ENCODE measurements at places on chromosomes 7 and 10. TPM values are rescaled to one million over a fixed set of nuclear protein-coding genes. Genes with fewer than 3 reads are reported as not detected.

DNA sequence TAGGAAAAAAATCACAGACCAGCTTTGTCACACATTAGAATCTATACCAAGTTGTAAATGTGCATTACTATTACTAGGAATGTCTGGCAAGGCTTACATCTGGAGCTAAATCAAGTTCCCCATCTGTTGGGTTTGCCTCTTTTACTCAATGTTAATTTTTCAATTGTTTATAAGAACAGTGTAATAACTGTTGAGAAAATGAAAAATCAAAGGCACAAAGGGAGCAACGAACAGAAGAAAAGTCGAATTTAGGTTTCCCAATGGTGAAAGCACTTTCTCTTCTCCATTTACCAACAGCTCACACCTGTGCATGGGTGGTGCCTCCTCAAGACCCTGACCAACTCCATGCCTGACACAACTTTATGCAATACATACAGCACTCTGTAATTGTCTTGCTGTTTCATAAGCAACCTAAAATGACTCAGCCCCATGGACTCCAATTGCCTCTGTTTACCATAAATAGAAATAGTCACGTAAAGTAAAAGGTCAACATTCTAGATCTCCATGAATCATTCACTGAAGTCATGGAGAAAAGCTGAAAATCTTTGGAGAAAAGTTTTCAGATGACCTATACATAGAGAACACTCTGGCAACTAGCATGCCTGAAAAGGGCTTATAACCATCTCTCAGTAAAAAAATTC lies 95.5 kb upstream of the KCNIP2 start:
- H3K36me3 ChIP-seq = no peaks in the 10 kb centered on the region
- no peak overlapping the region for H3K4me3 ChIP-seq
- no peak for DNase-seq
- H3K27ac ChIP-seq = no peak overlapping the region
- H3K27me3 ChIP-seq = no peaks in the 10 kb centered on the region

- H3K27ac ChIP-seq = no peak overlapping the region
- no peaks in the 10 kb centered on the region for H3K4me1 ChIP-seq
- no peak overlapping the region for H3K4me3 ChIP-seq
- no peaks in the 10 kb centered on the region for H3K27me3 ChIP-seq
Measured at GRCh38 chr10:111445667-111446066, 368.8 kb downstream of the ADRA2A start.

GRCh38 chr10:122321960-122322359 lies 50.9 kb downstream of the BTBD16 start:
- H3K4me1 ChIP-seq = no peaks in the 10 kb centered on the region
- no peak overlapping the region for H3K4me3 ChIP-seq
- no peak overlapping the region for H3K27ac ChIP-seq
- H3K36me3 ChIP-seq = no peaks in the 10 kb centered on the region
- no peaks in the 10 kb centered on the region for H3K27me3 ChIP-seq

DNA sequence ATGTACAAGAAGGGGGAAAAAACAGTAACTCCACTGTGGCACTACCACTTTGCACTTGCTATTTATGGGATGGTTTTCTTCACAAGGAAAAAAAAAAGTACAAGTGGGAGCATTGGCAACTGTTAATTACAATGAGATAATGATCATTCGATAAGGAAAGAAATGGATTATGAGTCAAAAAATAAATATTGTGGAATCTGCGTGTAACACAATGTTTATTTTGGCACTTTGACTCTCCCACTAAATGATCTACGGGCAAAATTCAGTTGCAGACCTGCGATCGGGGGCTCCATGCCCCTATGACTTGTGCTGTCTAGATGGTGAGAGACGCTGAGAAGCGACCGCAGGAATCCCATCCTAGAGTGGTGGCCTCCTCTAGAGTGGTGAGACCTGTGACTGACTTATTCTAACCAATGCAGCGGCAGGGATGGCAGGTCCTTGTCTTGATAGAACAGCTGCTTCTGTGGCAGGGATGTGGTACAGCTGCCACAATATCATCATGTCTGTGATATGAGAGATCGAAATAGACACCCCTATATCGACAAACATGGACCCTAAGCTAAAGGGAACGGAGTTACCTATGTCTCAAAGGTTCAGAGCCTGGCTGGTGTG lies 345.0 kb upstream of the KLF6 start:
- no peaks in the 10 kb centered on the region for H3K36me3 ChIP-seq
- H3K27me3 ChIP-seq = no peaks in the 10 kb centered on the region
- no peak overlapping the region for H3K4me3 ChIP-seq
- H3K27ac ChIP-seq = no peak overlapping the region
- no peak for DNase-seq

The UCN3 gene
- not detected for total RNA-seq

GRCh38 chr10:83302623-83303022 lies 836.7 kb upstream of the GHITM start:
- no peak overlapping the region for H3K27ac ChIP-seq
- H3K4me3 ChIP-seq = no peak overlapping the region
- no peaks in the 10 kb centered on the region for H3K36me3 ChIP-seq
- H3K4me1 ChIP-seq = no peaks in the 10 kb centered on the region
- no peak for DNase-seq

DNA sequence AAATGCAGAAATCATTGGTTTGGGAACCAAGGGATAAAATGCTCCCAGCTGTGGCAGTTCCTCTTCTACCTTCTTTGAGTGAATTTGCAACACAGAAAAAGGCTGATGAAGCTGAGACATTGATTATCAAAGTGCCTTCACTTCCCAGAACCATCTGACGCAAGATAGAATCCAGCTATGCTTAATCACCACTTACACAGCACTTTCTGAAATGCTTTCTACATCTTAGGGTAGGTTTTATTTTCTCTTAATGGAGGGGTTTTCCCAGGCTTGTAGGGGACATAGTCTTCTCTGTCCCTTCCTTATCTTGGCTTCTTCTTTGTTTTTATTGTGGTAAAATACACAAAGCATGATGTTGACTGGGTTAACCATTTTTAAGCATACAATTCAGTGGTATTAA lies 332.6 kb upstream of the ZNF32 start:
- no peak for DNase-seq
- H3K27ac ChIP-seq = no peak overlapping the region
- H3K4me1 ChIP-seq = no peaks in the 10 kb centered on the region

DNA sequence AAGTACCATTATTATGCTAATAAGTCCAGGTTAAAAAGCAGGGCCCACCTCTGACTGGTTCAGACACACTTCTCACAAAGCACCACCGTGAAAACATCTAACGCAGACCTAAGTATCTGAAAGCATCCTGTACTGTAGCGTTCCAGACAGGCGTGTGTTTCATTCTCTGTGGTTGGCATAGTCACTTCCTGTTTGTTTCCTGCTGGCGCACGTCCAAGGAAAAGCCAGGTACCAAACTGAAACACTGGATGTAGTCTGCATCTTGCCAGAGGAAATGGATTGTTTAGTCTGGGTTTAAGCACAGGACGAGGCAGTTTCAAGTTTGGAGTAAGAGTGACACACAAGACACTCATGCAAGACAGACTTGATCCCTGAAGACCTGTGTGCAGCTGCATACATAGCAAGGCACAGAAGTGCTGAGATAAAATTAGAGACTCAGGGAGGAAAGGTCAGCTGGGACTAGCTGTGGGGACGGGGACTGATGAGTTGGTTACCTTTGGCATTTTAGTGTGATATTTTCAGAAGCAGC lies 23.3 kb downstream of the BPGM start:
- peaks cover 38% of the 10 kb centered on the region for H3K4me1 ChIP-seq
- peak overlapping the region; percentile 25 for H3K4me3 ChIP-seq
- no peaks in the 10 kb centered on the region for H3K27me3 ChIP-seq
- DNase-seq = peak; percentile 93

The PIK3CG gene
- 39.2 TPM for total RNA-seq

The DRGX gene
- total RNA-seq = not detected

The PHTF2 gene
- total RNA-seq = 20.4 TPM

The CYP17A1 gene
- total RNA-seq = not detected
